ENCODE measurements at places on chromosomes 12 and 14. TPM values are rescaled to one million over a fixed set of nuclear protein-coding genes. Genes with fewer than 3 reads are reported as not detected.

CCDC198 gene
- not detected for total RNA-seq

MANSC1 gene
- 3.0 TPM for total RNA-seq

WIF1 gene
- 0.15 TPM for total RNA-seq

RARG gene
- 56.9 TPM for total RNA-seq

HCAR2 gene
- not detected for total RNA-seq

CRIP1 gene
- 2.5 TPM for total RNA-seq

TAS2R8 gene
- total RNA-seq, result not detected

DEPDC4 gene
- 3.9 TPM for total RNA-seq

LALBA gene
- not detected for total RNA-seq

PPP1R3E gene
- total RNA-seq, result 5.3 TPM

BMP4 gene
- 14.8 TPM for total RNA-seq

ABHD4 gene
- total RNA-seq, result 26.6 TPM

OTOGL gene
- total RNA-seq, result under 0.01 TPM

Measured in smooth muscle cell of trachea (primary cell).